Activated naive CD8-positive, alpha-beta T cell treated with anti-CD3 and anti-CD28 coated beads for 36 hours (primary cell): ENCODE measurements at places on chromosomes 1 and 21.

DNA sequence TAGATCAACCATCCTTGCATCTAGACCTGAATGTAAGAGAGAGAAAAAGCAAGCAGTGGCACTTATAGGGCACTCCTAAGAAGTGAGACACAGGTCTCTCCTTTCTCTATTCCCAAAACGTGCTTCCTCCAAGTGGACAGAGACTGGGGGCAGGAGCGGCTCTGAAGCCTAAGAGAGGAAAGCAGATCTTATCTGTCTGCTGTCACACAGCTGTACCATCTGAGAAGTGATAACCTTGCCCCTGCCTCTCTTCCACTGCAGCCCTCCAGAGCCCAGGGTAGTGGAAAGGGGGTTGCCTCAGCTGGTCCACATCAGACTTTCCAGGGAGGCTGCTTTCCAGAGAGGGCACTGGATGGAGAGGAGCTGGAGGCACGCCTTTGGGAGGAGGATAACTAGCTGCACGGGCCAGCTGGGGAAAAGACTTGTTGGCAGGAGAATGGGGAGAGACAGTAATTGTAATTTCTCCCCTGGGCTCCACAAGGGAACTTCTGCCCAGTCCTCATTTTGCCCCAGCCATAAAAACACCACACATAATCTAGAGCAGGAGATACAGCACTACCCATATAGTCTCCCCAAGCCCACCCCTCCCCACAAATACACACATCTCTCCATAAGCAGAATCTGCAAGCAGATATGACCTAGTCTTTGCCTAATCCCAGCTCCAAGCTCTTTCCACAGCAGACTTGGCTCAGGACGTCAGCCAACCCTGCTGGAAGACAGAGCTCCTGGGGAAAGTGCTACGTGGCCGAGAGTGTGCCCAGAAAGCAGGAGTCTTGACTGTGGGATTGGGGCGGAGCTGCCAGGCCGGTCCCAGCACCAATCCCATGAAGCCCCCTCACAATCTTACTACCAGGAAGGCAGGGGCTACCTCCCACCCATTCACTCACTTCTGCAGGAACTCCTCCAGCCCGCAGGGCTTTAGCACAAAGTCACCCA lies 31.2 kb downstream of the PIK3C2B start:
- DNase-seq, result no peak

DNA sequence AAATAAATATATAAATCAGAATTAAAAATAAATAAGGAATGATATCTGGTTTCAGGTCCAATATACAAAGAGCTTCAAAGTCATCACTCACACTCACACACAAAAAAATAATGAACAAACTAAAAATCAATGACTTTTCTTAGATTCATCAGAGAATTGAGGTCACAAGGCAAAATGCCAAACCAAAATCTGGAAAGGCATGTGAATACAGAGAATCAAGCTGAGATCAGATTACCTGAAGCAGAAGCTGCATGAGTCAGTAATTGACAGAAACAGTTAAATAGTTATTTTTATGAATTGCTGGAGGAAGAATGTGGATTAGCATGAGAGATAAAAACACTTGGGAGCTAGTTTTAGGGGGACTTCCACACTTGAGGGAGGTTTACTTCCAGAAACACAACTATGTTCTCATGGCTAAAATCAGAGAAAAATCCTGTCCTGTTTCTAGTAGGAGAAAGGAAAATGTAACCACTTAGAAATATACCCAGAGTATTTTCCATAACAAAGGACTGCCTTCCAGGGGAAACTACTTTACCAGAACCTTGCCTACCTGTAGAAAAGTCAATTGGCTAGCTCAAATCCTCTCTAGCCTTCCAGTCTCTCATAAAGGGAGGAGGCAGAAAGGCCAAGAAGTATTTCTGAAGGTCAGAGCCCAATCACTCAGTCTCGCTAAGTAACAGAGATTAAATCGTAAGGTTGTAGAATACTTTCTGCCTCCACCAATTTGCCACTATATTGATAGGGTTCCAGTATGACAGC lies 536.6 kb upstream of the NR5A2 start:
- DNase-seq, result no peak

DNA sequence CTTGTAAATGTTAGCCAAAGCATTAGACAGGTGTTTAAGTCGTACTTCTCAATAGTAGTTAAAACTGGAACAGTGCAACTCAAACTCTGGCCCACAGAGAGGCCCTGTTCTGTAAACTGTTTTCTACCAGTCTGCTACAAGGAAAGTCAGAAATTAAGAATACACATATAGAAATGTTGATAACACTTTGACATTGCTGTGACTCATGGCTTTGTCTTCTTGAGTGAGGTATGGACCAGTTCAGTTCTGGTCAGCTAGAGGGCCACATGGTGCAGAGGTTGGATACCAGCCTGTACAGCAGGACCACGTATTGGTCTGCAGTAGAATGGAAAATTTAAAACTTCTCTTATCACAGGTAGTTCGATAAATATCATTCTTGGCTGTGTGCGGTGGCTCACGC lies 22.3 kb downstream of the ZBTB8B start:
- no peak for DNase-seq

GRCh38 chr21:32612999-32613337 lies 791 bp upstream of the CFAP298 start:
- DNase-seq, result no peak

- no peak for DNase-seq
Observed at GRCh38 chr1:211812584-211812983, 18.0 kb downstream of the LPGAT1 start.

- DNase-seq, result no peak
Observed at GRCh38 chr1:25874209-25874608, 1.3 kb downstream of the PAQR7 start.

DNA sequence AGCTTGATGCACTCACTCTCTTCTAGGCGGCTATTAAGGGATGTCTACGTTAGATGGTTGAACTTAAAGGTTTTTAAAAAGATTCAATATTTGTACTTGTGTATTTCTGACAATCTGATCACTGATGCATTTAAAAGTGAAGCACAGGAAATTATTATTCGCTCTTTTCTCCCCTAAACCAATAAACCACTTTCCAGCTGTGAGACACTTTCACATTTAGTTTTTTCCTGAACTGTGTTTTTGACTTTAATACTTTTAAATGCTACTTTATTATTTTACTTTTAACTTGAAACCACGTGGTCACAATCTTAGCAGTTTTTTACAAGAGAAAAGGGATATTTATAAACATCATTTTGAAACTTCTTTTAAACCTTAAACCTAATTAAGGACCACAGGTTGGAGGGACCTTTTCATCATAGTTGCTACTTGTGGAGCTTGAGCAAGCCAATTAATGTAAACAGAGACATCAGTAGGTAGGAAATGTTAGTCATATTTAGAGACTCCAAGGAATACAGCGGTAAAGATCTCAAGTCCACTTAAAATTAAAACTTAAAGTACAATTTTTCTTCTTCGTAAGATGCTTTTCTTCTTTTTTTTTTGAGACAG lies 9.2 kb downstream of the WDR26 start:
- no peak for DNase-seq

DNA sequence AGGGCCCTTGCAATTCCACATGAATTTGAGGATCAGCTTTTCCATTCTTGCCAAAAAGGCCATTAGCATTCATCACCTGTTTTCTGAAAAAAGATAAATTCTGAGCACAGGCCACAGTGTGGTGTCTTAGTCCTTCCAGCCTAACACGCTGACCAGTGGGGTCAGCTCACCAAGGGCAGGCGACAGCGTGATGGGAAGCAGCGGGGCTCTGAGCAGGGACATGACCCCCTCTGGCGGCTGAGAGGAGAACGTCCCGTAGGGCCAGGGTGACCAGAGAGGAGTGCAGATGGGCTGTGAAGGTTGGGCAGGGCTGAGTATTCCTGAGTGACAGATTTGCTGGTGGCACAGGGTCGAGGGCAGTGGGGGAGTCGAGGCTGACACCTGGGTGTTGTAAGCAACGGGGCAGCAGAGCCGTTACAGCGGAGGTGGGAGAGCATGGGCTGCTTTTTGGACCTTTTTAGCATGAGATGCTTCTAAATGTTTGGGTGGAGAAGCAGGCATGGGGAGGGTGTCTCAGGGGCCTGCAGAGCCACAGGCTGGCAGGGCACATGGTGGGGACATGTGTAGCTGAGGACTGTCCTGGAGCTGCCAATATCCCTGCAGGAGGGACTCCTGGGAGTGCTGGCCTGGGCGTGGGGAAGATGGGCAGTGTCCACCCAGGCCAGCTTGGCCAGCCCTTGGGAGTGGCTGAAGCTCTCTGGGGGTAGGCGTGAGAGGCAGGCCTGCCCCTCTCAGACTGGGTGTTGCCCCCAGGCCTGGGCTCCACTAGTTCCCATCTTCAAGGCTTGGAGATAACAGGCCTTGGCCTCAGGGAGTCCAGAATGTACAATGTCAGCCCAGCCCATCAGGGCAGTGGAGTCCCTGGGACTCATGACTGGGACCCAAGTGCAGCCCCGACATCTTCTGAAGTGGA lies 8.6 kb upstream of the CALML6 start:
- peak; percentile 71 for DNase-seq
